Activated CD4-positive, alpha-beta T cell treated with anti-CD3 and anti-CD28 coated beads for 36 hours (primary cell): ENCODE measurements at places on chromosomes 6 and 20. TPM values are rescaled to one million over a fixed set of nuclear protein-coding genes. Genes with fewer than 3 reads are reported as not detected.

Gene PAQR8
- 9.1 TPM for total RNA-seq

- H3K27me3 ChIP-seq = no peaks in the 10 kb centered on the region
- DNase-seq = no peak
- no peaks in the 10 kb centered on the region for H3K36me3 ChIP-seq
- no peak overlapping the region for H3K4me3 ChIP-seq
Measured at GRCh38 chr20:50394569-50394968, 115.6 kb upstream of the PTPN1 start.

DNA sequence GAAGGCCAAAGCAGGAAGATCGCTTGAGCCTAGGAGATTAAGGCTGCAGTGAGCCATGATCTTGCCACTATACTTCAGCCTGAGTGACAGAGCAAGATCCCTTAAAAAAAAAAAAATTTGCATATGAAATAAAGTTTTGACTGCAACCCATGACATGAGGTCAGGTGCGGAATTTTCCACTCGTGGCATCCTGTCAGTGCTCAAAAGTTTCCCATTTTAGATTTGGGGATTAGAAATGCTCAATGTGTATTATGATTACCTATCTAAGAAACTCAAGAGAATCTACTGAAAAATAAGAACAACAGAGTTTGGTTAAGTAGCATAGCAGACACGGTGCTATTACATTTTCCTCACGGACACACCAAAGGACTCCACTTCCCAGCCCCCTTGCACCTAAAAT is 11.7 kb downstream of the SLC23A2 start:
- peaks cover 31% of the 10 kb centered on the region for H3K4me1 ChIP-seq
- H3K27ac ChIP-seq = peak overlapping the region; percentile 21
- H3K27me3 ChIP-seq = no peaks in the 10 kb centered on the region
- H3K4me3 ChIP-seq = no peak overlapping the region
- DNase-seq = peak; percentile 61
- peaks cover 5% of the 10 kb centered on the region for H3K36me3 ChIP-seq

- H3K27me3 ChIP-seq = peaks cover 2% of the 10 kb centered on the region
- no peaks in the 10 kb centered on the region for H3K4me1 ChIP-seq
- no peak overlapping the region for H3K4me3 ChIP-seq
- H3K36me3 ChIP-seq = peaks cover 3% of the 10 kb centered on the region
- no peak overlapping the region for H3K27ac ChIP-seq
Measured at GRCh38 chr6:110098511-110099116, 80.9 kb downstream of the WASF1 start.

DNA sequence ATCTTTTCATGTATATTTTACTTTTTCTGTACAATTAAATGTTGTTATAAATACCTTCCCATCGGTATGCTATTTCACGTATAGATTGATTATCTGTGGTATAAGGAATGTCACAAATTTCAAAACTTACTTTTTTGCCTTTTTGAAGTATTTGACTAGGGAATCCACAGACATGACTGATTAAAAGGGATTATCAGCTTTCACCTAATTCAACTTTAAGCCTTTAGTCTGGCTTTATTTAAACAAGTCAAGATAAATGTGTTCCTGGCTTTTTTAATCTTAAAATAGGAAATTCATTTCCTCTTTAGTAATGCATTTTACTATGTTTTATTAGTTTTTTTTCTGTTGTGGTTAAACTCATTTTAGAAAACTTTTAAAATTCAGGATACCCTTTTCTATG is 160.0 kb downstream of the MACROD2 start:
- H3K27me3 ChIP-seq = no peaks in the 10 kb centered on the region
- no peak overlapping the region for H3K4me3 ChIP-seq
- no peak overlapping the region for H3K27ac ChIP-seq
- DNase-seq = no peak
- H3K4me1 ChIP-seq = no peaks in the 10 kb centered on the region
- no peaks in the 10 kb centered on the region for H3K36me3 ChIP-seq

- H3K4me3 ChIP-seq = no peak overlapping the region
- H3K27me3 ChIP-seq = peaks cover 14% of the 10 kb centered on the region
- DNase-seq = no peak
- H3K27ac ChIP-seq = no peak overlapping the region
Measured at GRCh38 chr6:34110610-34111009, 35.3 kb downstream of the GRM4 start.

Gene PACSIN1
- total RNA-seq = 0.07 TPM

Gene HLA-DRA
- total RNA-seq = 6.0 TPM

DNA sequence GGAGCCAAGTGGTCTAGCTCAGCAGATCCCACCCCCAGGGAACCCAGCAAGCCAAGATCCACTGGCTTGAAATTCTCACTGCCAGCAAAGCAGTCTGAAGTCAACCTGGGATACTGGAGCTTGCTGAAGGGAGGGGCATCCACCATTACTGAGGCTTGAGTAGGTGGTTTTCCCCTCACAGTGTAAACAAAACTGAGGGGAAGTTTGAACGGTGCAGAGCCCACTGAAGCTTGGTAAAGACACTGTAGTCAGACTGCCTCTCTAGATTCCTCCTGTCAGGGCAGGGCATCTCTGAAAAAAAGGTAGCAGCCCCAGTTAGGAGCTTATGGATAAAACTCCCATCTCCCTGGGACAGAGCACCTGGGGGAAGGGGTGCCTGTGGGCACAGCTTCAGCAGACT is 819.5 kb upstream of the EPHA7 start:
- no peaks in the 10 kb centered on the region for H3K27me3 ChIP-seq
- H3K27ac ChIP-seq = no peak overlapping the region
- H3K4me3 ChIP-seq = no peak overlapping the region

Gene ADGRF5
- not detected for total RNA-seq

Gene KATNA1
- total RNA-seq = 21.6 TPM

DNA sequence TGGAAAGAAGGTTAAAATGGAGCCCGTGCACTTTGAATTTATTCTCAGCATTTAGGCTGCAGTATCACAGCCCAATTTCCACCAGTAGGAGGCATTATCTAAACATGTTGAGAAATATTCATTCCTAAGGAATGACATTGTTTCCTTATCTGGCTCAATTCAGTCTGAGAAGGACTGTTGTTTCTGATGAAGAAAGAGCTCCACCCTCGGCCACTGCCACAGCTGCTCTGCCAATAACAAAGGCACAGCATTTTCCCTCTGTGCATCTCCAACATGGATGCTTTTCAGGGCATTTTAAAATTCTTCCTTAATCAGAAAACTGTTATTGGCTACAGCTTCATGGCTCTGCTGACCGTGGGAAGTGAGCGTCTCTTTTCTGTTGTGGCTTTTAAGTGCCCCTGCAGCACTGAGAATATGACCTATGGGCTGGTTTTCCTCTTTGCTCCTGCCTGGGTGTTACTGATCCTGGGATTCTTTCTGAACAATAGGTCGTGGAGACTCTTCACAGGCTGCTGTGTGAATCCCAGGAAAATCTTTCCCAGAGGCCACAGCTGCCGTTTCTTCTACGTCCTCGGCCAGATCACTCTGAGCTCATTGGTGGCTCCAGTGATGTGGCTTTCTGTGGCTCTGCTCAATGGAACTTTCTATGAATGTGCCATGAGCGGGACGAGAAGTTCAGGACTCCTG is at the start of gene CALHM5:
TSS of gene CALHM5 (plus strand) at position 216 of the 687 bp plus-strand sequence. CDS start at position 274, 58 bp downstream.
- H3K36me3 ChIP-seq = no peaks in the 10 kb centered on the region
- H3K4me1 ChIP-seq = no peaks in the 10 kb centered on the region
- no peak within 1 kb of the TSS for H3K27ac ChIP-seq
- no peaks in the 10 kb centered on the region for H3K27me3 ChIP-seq

- no peak for DNase-seq
- H3K4me3 ChIP-seq = no peak overlapping the region
- no peaks in the 10 kb centered on the region for H3K4me1 ChIP-seq
- peaks cover 4% of the 10 kb centered on the region for H3K27me3 ChIP-seq
- no peak overlapping the region for H3K27ac ChIP-seq
Measured at GRCh38 chr20:48292806-48293205, 507.5 kb upstream of the SULF2 start.

- peaks cover 32% of the 10 kb centered on the region for H3K27me3 ChIP-seq
- H3K4me1 ChIP-seq = peaks cover 2% of the 10 kb centered on the region
- no peak overlapping the region for H3K27ac ChIP-seq
Measured at GRCh38 chr20:46128310-46129151, 10.4 kb downstream of the CD40 start.

- H3K27me3 ChIP-seq = no peaks in the 10 kb centered on the region
- peak overlapping the region; percentile 81 for H3K27ac ChIP-seq
- peaks cover 51% of the 10 kb centered on the region for H3K4me1 ChIP-seq
- H3K4me3 ChIP-seq = peak overlapping the region; percentile 67
- H3K36me3 ChIP-seq = peaks cover 10% of the 10 kb centered on the region
- no peak for DNase-seq
Measured at GRCh38 chr6:44933108-44933507, 395.0 kb upstream of the RUNX2 start.

GRCh38 chr6:53985366-53985765 is 125.9 kb upstream of the MLIP start:
- H3K27ac ChIP-seq = no peak overlapping the region
- H3K4me1 ChIP-seq = no peaks in the 10 kb centered on the region
- peaks cover 6% of the 10 kb centered on the region for H3K27me3 ChIP-seq
- H3K36me3 ChIP-seq = no peaks in the 10 kb centered on the region
- H3K4me3 ChIP-seq = no peak overlapping the region

GRCh38 chr20:50113420-50114224 is 672 bp upstream of the UBE2V1 start:
- H3K4me3 ChIP-seq = peak overlapping the region; percentile 93
- no peaks in the 10 kb centered on the region for H3K27me3 ChIP-seq
- peak overlapping the region; percentile 98 for H3K27ac ChIP-seq
- H3K36me3 ChIP-seq = peaks cover 33% of the 10 kb centered on the region
- peaks cover 61% of the 10 kb centered on the region for H3K4me1 ChIP-seq

- no peaks in the 10 kb centered on the region for H3K27me3 ChIP-seq
- no peak for DNase-seq
- H3K4me3 ChIP-seq = no peak overlapping the region
- peaks cover 84% of the 10 kb centered on the region for H3K36me3 ChIP-seq
Measured at GRCh38 chr6:111691345-111692225, 85.9 kb upstream of the TRAF3IP2 start.

Gene SASH1
- 0.26 TPM for total RNA-seq

- peak overlapping the region; percentile 75 for H3K27ac ChIP-seq
- H3K36me3 ChIP-seq = no peaks in the 10 kb centered on the region
- no peak for DNase-seq
- peaks cover 39% of the 10 kb centered on the region for H3K4me1 ChIP-seq
Measured at GRCh38 chr20:4665591-4665990, 56.1 kb upstream of the PRND start.

DNA sequence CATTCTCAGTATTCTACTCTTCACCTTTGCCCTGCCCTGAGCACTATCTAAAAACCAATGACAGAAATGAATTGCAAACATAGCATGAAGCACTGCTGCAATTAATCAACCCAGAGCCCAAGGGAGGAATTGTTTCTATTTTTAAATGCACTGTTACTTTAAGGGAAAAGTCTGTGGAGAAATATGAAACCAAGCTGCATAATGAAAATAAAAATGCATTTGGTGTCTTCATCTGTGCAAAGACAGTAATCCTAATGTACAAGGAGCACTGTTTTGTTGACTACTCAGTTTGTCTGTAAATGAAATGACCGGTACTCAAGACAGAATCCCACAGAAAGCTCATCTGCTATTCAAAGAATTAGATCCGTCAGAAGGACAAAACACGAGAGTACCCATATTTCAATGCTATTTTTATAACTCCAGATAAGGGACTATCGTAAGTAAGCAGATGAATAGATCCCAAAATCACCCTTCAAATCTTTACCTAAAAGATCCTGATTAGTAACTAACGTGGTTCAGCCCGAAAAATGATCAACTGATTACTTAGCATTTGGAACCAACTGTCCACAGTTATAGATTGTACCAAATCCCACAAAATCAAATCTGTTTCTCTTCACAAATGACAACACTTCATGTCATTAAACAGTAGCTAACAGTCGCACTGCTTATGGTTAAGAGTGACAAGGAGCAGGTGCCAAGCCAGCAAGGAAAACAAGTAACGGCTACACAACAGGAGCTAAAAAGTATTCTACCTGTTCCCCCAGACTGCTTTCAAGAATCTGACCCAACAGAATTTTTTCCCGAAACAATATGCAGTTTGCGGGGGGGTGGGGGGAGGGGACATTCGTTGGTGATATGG is 2.4 kb downstream of the KIF13A start:
- no peak for DNase-seq
- H3K27ac ChIP-seq = no peak overlapping the region
- H3K4me1 ChIP-seq = peaks cover 9% of the 10 kb centered on the region
- no peaks in the 10 kb centered on the region for H3K36me3 ChIP-seq
- H3K27me3 ChIP-seq = peaks cover 55% of the 10 kb centered on the region

- H3K36me3 ChIP-seq = no peaks in the 10 kb centered on the region
- H3K4me3 ChIP-seq = no peak overlapping the region
- H3K27me3 ChIP-seq = no peaks in the 10 kb centered on the region
Measured at GRCh38 chr20:22455259-22455658, 129.1 kb downstream of the FOXA2 start.

DNA sequence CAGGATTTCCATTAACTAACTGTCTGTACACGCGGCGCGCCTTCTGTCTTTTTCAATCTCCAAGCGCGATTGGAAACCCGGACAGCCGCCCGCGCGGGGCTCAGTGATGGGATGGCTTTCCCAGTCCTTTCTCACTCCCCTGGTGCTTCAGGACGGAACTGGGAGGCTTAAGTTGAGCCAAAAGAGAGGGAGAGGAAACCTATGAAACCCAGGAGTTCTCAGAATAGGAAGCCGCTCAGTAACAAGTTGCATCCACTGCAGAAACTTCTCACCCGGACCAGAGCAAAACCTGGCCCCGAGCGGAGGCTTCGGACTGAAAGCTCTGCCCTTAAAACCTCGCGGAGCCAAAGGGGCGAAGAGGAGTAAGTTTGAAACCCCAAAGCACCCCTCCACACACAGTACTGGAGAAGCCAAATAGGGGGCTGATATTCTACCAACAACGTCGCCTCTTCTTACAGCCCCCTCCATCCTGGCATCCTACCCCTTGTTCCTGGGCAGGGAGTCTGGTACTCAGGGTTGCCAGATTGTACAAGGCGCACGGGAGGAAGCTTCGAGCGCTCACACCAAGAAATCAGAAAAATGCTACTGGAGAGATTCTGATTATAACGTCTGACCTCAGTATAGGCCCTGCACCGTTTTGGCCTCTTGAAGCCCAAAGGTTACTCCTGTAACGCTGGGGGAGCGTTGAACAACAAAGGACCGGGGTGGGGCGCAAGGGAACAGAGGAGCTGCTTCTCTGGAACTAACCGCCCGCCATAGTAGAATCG is 906 bp upstream of the COL12A1 start:
- no peaks in the 10 kb centered on the region for H3K36me3 ChIP-seq
- peaks cover 82% of the 10 kb centered on the region for H3K27me3 ChIP-seq
- H3K4me1 ChIP-seq = peaks cover 58% of the 10 kb centered on the region
- peak overlapping the region; percentile 34 for H3K4me3 ChIP-seq

GRCh38 chr6:116011520-116011919 is 49.2 kb downstream of the FRK start:
- no peak overlapping the region for H3K27ac ChIP-seq
- peaks cover 12% of the 10 kb centered on the region for H3K4me1 ChIP-seq
- DNase-seq = peak; percentile 77
- no peaks in the 10 kb centered on the region for H3K36me3 ChIP-seq
- peaks cover 19% of the 10 kb centered on the region for H3K27me3 ChIP-seq
- no peak overlapping the region for H3K4me3 ChIP-seq

Gene MTFR2
- 26.9 TPM for total RNA-seq
